ENCODE measurements at places on chromosomes 4 and X.

DNA sequence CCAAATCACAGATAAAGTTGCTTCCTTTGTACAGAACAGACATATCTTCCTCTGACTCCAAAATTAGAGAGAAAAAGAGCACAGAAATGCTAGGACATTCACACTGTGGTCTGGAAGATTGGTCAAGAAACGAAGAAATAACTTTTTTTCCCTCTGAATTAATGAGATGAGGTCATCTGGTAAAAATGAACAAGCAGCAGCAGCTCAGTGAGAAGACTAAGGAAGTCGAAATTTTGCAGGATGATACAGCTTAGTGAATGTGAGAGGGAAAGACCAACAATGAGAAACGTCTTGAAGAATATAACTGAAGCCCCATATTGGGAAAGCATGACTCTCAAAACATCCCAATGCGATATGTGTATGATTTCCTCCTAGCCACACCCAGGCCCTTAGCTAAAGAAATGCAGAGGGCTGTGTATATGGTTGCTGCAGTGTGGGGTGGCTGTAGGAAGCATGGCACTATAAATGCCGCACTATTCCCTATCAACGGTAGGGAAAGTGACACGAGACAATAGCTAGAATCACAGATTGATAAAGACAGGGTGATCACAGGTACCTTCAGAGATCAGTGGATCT lies 208.6 kb downstream of the VEGFC start:
- no peak for DNase-seq

- peak; percentile 48 for DNase-seq
These were observed 227.2 kb upstream of the BMP3 start for GRCh38 chr4:80803337-80803736.

DNA sequence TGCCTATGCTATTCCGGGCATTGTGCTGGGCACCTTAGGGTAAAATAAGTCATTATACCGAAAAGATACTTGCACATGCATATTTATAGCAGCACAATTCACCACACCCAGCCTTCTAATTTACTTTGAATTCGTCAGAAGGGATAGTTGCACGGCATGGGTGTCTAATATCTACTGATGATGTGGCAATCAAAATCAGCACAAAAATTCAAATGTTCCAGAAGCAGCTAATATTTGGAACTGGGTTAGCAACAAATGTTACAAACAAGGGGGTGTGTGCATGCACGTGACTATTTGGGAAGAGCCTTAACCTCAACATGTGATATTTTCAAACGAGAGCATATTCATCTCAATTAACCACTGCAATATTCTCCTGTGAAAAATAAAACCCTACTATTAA lies 79.7 kb upstream of the PRSS48 start:
- no peak for DNase-seq

DNA sequence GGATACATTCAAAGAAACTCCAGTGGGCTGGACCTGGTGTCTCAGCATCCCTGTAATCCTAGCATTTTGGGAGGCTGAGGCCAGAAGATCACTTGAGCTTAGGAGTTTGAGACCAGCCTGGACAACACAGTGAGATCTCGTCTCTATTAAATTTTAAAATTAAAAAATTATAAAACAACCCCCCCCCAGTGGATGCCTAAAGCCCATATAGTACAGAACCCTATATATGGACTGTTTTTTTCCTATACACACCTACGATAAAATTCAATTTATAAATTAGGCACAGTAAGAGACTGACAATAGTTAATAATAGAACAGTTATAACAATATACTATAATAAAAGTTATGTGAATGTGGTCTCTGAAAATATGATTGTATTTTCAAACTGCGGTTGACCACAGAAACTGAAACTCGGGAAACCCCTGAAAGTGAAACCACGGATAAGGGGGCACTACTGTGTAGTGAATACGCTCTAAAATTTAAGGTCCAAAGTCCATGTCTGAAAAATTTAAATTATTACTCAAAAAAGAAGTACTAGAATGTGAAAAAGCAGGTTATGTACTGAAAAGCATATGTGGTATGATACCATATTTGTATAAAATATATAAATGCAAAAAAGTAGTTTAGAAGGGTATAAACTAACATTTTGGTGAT lies 2.0 kb downstream of the SMIM14 start:
- DNase-seq = no peak

GRCh38 chrX:69192603-69193002 lies 27.4 kb upstream of the PJA1 start:
- DNase-seq = no peak

GRCh38 chrX:122135070-122135469 lies 1049.0 kb upstream of the GRIA3 start:
- no peak for DNase-seq

DNA sequence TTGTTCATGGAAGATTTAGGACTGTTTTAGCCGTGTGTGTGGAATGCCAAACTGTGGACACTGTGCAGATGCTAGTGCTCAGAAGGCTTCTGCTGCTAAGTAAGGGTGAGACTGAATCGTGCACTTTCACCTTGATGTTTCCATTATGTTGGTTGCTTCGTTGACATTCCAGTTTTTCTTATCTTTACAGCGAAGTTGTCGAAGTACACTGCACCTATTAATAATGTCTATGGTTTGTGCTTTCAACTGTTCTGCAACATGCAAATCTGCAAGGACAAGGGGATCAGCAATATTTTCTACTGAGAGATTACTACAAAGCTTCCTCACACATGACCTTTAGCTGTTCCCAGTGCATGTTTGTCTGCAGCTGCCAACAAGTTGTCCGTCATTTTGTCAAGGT lies 67.7 kb downstream of the UGT2A3 start:
- no peak for DNase-seq

DNA sequence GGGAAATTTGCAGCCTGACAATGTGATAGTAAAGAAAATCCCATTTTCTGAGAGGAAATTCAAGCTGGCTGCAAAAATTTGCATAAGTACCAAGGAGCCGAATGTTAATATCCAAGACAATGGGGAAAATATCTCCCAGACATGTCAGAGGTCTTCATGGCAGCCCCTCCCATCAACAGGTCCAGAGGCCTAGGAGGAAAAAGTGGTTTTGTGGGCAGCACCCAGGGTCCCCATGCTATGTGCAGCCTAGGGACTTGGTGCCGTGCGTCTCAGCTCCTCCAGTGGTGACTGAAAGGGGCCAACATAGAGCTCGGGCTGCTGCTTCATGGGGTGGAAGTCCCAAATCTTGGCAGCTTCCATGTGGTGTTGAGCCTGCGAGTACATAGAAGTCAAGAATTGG lies 6.3 kb upstream of the UGDH start:
- no peak for DNase-seq

DNA sequence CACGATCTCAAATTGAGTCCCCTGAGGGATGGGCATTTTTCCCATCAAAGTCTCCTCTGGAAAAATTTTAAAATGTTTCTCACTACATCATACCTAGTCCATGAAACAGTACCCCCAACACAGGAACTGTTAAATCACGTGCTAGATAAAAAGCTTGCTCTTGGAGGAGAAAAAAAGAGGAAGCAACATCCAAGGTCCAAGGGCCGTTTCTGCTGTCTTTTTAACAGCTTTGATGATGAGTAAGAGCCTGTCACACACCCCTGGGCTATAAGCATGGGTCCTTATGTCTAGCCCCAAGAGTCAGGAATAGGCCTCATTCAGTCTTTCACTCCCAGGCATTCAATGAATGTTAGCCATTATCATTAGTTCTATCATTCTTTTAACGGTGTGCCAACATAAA lies 128.9 kb downstream of the SH3KBP1 start:
- peak; percentile 84 for DNase-seq

GRCh38 chr4:185179488-185179887 lies 24.3 kb downstream of the CFAP97 start:
- no peak for DNase-seq

DNA sequence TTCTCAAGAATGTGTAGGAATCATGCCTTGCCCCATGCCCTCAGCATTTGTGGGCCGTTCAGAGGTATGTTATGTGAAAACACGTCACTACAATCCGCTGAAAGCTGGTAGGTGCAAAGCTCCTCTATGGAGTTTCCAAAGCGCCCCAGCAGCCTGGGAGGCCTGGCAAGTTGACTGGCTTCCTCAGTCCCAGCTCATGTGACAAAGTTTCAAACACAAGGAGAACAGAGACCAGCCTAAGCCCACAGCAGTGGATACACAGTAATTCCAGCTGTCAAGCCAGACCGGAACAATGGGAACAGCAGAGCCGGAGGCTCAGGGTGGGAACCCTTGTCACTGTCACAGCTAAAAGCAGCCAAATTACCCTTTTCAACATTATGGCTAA lies 33.5 kb downstream of the NAT8L start:
- no peak for DNase-seq

GRCh38 chrX:15366506-15367352 lies 17.5 kb downstream of the VEGFD start:
- peak; percentile 67 for DNase-seq

DNA sequence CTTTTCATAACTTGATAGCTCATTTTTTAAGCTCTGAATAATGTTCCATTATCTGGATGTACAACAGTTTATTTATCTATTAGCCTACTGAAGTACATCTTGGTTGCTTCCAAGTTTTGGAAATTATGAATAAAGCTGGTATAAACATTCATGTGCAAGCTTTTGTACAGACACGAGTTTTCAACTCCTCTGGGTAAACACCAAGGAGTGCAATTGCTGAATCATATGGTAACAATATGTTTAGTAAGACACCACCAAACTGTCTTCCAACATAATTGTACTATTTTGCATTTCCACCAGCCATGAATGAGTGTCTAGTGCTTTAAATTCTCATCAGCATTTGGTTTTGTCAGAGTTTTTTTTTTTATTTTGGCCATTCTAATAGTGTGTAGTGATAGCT lies 266.7 kb upstream of the ATOH1 start:
- no peak for DNase-seq

GRCh38 chr4:2417765-2418649 lies at the start of gene ZFYVE28:
Gene ZFYVE28, minus strand, starts transcription at chr4:2418645. Its CDS starts 322 bp downstream, at chr4:2418323.
- no peak for DNase-seq

DNA sequence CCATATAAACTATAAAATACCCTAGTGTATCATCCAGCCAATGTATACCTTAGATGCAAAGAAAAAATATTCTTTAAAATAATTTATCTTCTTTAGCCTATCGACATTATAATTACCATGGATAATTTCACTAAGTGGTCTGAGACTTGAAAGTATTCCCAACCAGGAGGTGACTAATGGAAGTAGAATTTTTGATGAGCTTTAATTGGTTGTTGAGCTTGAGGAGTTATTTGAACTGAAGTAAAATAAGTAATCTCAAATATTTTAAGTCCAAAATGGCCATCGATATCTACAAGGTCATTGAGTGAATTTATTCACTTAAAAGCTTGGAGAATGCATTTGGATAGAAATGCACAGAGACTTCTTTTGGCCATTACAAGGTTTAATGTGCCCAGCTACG lies 436.2 kb downstream of the TLL1 start:
- no peak for DNase-seq

- DNase-seq = no peak
These were observed 61.3 kb upstream of the TLR2 start for GRCh38 chr4:153622778-153623240.

- DNase-seq = no peak
These were observed 110.2 kb upstream of the ENPEP start for GRCh38 chr4:110365761-110366160.

GRCh38 chrX:47574547-47575301 lies 7.5 kb upstream of the TIMP1 start:
- DNase-seq = no peak

DNA sequence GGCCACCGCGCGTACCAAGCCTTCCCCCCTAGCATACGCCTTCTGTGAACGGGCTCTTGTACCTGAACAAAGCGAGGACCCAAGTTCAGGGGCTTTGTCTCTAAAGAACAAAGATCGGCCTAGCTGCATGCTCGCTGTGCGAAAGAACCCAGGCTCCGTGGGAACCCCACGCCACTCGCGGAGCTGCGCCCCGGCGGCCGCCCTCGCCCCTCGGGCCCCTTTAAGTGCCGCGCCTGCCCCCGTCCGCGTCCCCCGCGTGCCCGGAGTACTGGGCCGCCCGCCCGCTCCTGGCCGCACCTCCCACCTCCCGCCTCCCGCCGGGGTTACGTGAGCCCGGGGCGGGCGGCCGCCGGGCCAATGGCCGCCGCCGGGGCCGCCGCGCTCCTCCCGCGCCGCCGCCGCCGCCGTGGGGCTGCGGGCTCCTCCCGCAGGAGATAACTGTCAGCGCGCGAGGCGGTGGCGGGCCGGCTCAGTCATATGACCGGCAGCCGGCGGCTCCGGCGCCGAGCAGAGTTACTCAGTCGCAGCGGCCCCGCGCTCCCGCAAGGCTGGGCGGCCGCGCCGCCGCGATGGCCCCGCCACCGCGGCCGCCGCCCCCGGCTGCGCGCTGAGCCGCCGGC lies at the start of gene FNIP2:
Gene FNIP2, plus strand, starts transcription at position 472 of the 620 bp plus-strand sequence. CDS start 187 bp downstream, outside the sequence.
- peak; percentile 52 for DNase-seq

- peak; percentile 35 for DNase-seq
These were observed 83.0 kb upstream of the IL13RA1 start for GRCh38 chrX:118644378-118644777.

DNA sequence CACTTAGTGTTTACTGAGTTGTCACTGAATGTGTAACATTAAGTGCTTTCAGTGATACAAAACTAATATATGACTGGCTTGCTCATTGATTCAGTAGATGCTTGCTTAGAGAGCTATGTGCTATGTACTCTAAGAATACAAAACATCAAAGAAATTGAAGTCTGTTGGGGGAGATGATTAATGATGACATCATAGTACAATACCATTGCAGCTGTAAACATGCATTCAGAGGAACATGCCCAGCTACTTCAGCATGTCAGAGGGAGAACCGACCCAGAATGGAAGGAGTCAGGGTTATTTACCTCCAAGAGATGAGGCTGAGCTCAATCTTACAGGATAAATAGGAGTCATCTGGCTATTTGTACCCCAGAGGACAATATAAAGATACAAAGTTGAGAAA lies 290.8 kb downstream of the TENM3 start:
- no peak for DNase-seq

- no peak for DNase-seq
These were observed 11.2 kb upstream of the UBA6 start for GRCh38 chr4:67712000-67712625.

DNA sequence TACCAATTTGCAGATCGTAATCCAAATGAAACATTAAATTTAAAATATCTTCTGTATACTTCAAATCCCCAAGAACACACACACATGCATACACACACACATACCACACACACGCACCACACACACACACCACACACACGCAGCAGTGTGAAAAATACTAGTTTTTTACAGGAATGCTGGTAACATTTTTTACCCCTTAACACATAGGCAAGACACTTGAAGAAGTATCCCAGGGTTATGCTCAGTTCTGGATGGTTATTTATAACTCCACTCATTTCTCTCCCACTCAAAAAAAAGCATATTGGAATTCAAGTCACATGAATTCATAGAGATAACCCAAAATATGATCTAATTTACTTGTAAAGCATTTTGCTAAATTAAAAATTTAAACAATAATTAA lies 325.5 kb upstream of the SLC7A11 start:
- DNase-seq = no peak

GRCh38 chr4:160810424-160810823 lies 1353.4 kb downstream of the FSTL5 start:
- DNase-seq = no peak
